ENCODE measurements at places on chromosomes 1 and 21.
A peak's percentile ranks its signal among the peaks of the same experiment; 100 is the strongest.

DNA sequence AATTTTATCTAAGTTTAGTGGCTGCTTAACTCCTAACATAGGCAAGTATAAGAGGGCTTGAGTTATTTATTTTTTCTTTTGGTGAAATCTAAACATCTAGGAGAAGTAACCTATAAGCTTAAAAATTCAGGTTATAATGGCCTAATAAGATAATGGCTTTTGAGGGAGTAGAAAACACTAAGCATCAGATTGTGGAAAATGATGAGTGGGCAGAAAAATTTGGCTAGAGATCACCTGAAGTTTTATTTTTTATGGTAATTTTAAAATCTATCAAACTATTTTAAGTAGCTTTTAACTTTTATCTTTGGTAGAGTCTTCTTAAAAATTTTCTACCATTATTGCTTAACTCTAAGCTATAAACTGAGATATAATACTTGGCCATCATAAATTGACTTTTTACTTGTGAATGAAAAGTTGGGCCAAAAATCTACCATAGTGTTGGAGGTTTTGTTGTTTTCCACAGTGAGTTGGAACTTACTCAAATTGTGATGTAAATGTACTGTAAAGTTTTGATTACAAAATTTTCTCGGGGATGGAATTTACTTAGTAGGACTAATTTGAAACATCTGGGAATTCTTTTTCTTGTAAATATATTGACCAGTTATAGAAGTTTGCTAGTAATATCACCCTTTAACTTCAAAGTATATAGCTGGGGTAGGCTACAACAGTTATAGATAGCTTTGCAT, 63.9 kb downstream of the USP25 start:
- DNase-seq, result no peak

DNA sequence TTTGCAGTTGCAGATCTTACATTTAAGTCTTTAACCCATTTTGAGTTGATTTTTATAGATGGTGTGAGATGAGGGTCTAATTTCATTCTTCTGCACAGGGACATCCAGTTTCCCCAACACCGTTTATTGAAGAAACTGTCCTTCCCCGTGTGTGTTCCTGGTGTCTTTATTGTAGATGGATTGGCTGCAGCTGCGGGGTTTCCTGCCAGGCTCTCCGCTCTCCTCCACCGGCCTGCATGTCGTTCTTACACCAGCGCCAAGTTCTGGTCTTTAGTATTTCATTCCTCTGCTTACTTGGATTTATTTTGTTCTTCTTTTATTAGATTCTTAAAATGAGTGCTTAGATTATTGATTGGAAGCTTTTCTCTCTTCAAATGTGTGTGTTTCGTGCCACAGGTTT, 98.9 kb upstream of the COL6A1 start:
- DNase-seq, result no peak

DNA sequence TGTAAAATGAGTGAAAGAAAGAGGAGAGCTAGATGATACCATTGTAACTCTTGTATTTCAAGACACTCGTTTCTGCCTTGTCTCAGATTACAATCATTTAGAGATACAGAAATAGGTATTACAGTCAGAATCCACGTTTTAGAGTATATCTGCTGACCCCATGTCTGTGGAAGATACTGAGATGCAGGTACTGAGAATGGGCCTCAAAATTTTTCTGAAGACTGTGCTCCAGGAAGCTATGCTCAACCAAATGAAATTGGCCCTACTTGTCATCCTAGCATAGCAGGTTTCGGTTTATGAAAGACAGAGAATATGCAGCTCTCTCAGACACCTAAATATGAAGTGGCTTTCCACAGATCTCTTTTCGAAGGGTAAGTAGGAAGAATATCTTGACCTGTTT, 6.0 kb upstream of the WARS2 start:
- DNase-seq, result no peak

DNA sequence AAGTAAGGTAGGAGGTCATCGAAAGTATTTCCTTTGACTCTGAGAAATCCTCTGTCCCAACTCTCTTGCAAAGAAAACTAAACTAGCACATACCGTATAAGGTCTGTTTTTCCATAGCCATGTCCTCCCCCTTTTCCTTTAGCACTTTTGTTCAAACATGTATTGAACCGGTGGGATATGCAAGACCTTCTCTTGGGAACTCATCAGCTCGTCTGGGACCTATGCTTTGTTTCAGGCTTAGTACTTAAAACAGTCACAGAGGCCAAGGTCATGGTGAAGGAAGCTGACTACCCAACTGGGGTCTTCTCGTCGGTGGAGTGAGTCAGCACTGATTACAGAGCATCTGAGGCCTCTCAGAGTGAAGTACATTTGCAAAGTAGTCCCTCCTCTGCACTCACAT, 185.0 kb downstream of the ZBTB18 start:
- no peak for DNase-seq

GRCh38 chr1:221801773-221802516, 60.1 kb upstream of the DUSP10 start:
- peak; percentile 71 for DNase-seq

Measured in DMS53 (cell line).